ENCODE measurements at places on chromosomes 5 and 9.

GRCh38 chr9:125749951-125750626 is 2.9 kb downstream of the PBX3 start:
- no peak for DNase-seq

DNA sequence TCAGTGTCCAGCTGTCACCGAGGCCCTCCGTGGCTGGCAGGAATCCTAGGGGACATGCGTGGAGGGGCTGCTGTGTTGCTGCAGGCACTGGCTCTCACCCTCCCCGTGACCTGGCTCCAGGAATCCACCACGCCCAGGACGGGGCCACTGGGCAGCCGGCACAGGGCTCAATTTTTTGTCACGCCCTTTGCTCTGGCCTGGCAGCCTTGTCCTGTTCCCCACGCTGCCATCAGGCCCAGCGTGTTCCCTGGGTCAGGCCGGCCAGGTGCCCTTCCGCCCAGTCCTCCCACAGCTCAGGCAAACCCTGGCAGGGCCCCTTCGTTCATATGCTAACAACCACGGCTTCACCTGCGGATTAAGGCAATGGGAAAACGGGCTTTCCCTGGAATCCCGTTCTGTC is 37.3 kb downstream of the PROP1 start:
- DNase-seq: no peak

GRCh38 chr5:146890066-146890465 is 11.5 kb upstream of the PPP2R2B start:
- no peak for DNase-seq

- no peak for DNase-seq
These were observed 1938.7 kb upstream of the NUDT12 start for GRCh38 chr5:105501315-105501714.

- no peak for DNase-seq
These were observed 4.7 kb downstream of the QRFP start for GRCh38 chr9:130891688-130892476.

DNA sequence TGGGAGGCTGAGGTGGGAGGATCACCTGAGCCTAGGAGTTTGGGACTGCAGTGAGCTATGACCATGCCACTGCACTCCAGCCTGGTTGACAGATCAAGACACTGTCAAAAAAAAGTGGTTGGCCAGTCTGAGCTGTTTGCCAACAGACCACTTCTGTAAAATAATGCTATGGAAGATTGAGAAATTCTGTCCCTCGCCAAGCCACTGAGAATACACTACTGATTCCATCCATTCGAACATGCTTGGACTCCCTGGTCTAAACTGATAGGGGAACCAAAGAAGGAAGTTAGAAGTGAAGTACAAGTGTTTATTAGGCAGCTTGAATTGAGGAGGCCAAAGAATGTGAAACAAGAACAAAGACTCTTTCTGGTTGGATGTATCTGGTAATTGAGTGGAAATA is 27.2 kb downstream of the ENC1 start:
- DNase-seq: no peak

GRCh38 chr5:177362610-177363507 is 5.1 kb downstream of the RGS14 start:
- DNase-seq: peak; percentile 78

- DNase-seq: no peak
These were observed 38.8 kb downstream of the ITGA2 start for GRCh38 chr5:53027913-53028312.

GRCh38 chr9:109313351-109313750 is 7.5 kb downstream of the EPB41L4B start:
- DNase-seq: no peak

- DNase-seq: no peak
These were observed 56.1 kb downstream of the PCDH1 start for GRCh38 chr5:141822144-141822543.

GRCh38 chr9:112170968-112171367 is 4.1 kb downstream of the SUSD1 start:
- DNase-seq: no peak

GRCh38 chr9:89295400-89295799 is 15.6 kb upstream of the CKS2 start:
- no peak for DNase-seq

GRCh38 chr5:38926121-38926520 is 80.3 kb downstream of the OSMR start:
- DNase-seq: no peak

GRCh38 chr9:33041432-33042188 is 16.5 kb downstream of the DNAJA1 start:
- no peak for DNase-seq

GRCh38 chr5:96431376-96432187 is 1.5 kb downstream of the PCSK1 start:
- no peak for DNase-seq

DNA sequence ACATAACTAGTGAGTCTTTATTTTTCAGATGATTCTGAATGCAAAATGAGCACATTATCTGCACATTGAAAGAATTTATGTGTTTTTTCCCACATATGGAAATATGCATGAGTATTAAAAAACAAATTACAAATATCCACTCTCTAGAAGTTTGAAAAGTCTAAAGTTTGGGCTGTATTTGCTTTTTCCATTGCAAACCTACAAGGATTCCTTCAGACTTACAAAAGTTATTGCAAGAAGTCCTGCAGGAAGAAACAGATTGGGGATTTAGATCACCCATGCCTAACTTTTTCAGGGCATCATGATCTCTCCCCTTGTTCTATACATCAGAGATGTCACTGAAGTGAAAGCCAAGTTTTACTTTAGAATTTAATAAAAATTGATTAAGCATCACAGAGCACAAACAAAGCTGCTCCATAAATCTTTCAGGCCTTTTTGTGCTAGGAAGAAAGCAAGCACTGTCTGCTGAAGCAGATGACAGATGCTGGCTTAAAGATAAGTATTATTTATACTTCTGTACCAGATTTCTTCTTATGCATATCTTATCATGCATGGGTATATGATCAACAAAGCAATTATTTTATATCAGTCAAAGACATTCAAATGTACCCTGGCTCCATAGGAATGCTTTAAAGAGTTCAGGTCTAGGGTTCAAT is 71.7 kb downstream of the NFIB start:
- DNase-seq: no peak

DNA sequence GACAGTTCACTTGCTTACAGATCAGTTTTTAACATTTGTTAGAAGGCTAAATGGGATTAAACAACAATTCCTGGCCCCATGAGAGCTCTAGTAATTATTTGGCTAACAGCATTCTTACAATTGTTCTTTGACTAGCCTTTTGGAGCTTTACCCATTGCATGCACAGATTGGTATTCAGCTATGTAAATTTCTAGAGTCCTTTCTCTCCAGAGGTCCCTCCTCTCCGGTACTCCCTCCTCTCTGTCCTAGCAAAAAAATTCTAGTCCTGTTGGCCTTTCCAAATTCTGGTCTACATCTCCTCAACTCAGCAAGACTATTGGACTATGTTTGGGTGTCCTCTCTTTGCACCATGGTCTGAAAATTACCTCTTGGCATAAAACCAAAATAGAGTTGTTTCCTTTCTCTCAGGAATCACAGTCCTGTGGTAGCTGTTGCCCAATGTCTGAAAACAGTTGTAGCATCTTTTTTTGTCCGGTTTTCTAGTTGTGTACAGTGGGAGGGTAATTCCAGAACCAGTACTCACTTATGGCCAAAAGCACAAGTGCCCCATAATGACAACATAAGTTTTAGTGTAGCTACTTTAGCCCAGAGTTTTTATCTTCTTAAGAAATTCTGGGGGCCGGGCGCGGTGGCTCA is 18.1 kb downstream of the SAR1B start:
- DNase-seq: no peak

- DNase-seq: no peak
These were observed 768.6 kb upstream of the C9orf72 start for GRCh38 chr9:28341913-28342312.

DNA sequence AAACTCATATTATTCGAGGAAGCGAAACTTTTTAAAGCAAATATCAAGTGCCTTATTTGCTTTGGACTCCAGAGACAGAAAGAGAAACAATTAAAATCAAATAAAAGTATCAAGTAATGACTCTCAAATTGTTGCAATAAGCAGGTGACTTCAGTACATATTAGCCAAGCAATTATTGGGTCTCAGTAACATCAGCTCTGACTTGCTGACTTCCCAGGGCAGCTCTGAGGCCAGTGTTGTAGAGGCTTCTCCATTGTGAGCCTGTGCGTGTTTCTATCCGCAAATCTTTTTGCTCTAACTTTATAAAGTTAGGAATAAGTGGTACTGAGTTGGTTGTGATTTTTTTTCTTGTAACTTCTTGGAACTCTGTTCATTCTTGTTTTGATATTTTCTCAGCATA is 186.8 kb upstream of the PRLR start:
- no peak for DNase-seq

DNA sequence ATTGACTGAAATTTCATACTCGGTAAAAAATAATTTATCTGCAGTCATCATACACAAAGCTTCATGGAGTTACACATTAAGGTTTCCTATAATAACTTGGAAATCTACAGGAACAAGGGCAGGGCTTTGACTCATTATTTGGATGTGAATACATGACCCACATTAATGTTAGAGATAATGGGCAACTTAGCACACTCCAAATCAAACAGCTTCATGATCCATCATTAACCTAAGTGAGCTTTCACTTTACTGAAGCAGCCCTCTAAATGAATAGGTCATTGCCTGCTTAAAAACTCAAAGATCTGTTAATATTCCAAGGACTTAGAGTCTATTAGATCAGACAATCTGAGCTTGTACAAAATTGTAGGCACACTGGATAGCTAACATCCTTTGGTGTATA is 9.0 kb downstream of the CDH12 start:
- DNase-seq: no peak

DNA sequence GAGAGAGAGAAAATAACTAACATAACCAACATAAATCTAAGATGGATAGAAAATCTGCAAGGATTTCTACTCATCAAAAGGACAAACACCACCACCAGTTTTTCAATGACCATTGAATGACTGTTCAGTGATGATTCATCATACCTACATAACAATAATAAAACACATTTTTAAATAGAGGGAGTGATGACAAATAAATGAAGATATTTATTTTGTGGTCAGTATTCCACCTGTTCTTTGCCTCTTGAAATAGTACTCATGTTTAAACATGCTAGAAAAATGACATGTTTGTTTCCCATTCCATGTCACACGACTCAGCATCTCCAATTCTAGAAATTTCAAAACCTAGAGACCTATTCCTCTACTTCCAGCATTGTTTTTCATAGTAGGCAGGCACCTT is 34.6 kb upstream of the ADAMTS16 start:
- no peak for DNase-seq

GRCh38 chr5:17182981-17183380 is 34.5 kb upstream of the BASP1 start:
- DNase-seq: no peak

- DNase-seq: peak; percentile 18
These were observed 30.4 kb upstream of the LTC4S start for GRCh38 chr5:179763215-179763945.

- no peak for DNase-seq
These were observed 39.9 kb downstream of the PAX5 start for GRCh38 chr9:36993933-36994764.

GRCh38 chr5:179343021-179343718 is 2.1 kb downstream of the ADAMTS2 start:
- DNase-seq: no peak

GRCh38 chr5:120254385-120254784 is 209.7 kb upstream of the PRR16 start:
- DNase-seq: no peak

GRCh38 chr9:101132801-101133200 is 104.3 kb downstream of the PLPPR1 start:
- no peak for DNase-seq

DNA sequence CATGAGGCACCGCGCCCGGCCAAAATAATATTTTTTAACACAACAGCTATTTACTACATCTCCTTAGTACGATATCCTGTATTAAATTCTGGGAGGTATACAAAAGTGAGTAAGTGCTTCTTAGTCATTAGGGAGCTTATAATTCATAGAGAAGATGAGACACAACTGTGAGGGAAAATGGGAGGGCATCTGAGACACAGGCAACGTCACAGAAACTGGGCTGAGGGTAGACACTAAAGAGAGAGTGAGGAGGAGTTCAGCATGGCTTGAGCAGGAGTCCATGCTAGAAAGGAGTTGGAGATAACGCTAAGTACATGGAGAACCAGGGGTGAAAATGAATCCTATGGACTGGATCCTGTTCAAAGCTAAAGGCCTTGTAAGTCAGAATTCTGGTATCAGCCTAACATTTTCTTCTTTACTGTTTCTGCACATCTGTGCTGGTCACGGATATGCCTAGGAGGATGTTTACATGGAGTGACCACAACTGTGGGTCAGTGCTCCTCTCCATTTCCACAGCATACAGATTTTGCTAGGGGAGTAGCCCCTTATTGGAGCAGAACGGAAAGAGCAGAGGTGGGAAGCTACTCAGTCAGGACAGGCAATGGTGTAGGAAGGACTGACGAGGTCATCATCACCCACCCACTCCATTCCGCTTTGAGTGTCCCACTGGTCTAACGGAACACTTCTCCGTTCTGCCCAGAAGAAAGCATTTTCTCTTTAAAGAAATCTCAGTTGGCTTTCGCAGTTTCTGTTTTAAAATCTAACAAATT is 310.4 kb upstream of the EFNA5 start:
- DNase-seq: no peak

- no peak for DNase-seq
These were observed 34.4 kb downstream of the SARDH start for GRCh38 chr9:133703591-133704399.

DNA sequence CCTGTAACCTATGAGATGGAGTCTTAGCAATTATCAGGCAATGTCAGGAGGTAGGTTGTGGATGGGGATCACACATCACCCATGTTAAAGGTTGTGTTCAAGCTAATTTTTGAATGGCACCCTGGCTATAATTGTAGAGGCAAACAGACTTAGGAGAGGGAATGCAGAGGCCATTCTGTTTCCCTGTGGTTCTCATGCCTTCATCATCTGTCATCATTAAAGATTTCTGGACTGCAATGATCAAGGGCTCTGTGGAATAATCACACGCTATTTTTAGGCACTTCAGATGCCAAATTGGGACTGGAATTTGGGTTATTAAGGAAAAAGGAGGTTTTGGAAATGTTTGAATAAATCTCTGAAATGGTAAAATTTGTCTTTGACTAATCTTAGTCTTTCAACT is 1065.4 kb downstream of the TAF11L14 start:
- no peak for DNase-seq

DNA sequence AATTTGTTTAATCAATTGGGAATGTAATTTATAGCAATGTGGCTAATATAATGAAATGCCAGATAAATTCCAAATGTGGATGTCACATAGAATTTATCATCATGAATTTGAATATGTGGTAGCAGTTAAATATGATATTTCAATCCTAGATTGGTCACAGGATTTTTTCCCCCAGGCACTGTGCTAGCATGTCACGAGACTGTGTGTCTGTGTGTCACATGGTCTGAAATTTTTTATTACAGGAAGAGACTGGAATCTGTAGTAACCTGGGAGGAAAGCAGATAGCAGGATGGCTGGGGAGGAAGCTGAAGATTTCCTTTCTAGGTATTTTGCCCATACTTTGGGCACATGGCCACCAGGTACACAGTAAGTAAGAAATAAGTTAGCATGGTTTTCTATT is 35.4 kb upstream of the MSH3 start:
- DNase-seq: no peak

DNA sequence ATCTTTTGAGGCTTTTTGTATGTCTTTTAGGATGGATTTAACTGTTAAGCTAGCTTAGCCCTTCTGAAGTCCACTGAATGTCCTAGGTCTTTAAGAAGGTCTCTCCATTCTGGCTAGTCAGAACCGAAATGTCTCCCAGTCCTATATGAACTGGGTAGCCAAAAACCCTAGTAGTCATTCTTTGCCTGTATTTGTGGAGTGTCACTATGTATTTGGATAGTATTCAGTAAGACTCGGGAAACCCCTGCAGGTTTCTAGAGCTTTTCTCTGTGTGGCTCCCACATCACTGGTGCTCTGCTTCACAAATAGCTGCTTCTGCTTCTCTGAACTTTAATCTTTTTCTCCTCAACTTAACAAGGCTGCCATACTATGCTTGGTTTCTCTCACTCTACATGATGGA is 68.0 kb downstream of the RIC1 start:
- no peak for DNase-seq
